ENCODE measurements at places on chromosomes 11 and 22.

DNA sequence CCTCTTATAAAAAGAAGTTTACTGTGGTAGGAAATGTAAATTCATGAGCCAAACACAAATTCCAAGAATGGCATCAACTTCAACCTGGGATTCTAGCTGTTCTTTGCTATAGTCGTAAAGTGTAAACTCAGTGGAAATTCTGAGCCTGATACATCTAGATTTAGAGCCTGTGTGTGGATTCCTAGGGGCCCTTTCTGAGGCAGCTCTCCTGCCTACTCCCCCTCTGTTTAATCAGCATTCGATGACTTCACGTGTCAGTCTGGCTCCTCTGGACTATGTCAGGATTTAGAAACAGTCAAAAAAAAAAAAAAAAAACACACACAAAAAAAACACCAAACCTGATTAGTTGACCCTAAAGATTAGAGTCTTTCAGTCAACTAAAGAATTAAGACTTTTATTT lies 93.1 kb upstream of the SC5D start:
- DNase-seq: no peak

DNA sequence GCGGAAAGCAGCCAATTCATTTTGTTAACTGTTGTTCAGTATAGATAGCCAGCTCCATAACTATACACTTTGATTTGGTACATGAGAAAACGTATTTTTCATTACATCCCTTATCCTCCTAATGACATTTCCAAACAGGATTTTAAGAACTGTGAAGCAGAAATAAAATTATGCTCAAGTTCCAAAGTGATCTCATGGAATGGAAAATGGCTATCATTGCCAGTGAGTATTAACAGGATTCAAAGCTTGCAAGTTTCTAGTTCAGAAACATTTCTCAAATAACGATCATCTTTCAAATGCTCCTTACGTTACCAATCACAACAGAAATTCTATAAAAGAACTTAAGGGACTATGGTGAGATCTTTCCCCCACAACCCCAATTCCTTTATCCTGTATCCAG lies 53.7 kb downstream of the CADM1 start:
- DNase-seq: no peak

DNA sequence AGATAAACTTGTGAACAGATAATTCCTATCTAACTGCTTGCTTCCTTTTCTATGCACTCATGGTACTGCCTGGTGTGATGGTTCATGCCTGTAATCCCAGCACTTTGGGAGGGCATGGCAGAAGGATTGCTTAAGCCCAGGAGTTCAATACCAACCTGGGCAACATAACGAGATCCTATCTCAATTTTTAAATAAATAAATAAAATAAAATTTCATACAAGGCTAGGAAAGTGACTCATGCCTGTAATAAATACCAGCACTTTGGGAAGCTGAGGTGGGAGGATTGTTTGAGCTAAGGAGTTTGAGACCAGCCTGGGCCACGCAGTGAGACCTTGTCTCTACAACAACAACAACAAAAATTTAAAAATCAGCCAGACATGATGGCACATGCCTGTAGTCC lies 166.6 kb downstream of the COMMD9 start:
- DNase-seq: no peak

DNA sequence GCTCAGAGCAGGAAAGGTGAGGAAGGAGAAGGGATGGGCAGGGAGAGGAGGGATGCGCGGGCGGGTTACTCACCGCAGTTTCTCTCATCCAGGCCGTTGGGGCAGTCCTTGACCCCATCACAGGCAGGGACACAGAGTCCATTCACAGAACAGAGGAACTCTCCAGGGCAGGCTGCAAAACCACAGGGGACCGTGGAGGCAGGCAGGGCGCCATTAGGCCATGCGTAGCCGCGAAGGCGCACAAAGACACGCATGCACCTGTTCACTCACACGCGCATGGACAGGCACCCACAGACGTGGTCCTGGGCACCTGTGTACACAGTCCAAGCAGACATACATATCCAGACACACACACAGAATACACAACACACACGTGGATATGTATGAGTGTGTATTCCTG lies 23.0 kb downstream of the KCTD17 start:
- no peak for DNase-seq

DNA sequence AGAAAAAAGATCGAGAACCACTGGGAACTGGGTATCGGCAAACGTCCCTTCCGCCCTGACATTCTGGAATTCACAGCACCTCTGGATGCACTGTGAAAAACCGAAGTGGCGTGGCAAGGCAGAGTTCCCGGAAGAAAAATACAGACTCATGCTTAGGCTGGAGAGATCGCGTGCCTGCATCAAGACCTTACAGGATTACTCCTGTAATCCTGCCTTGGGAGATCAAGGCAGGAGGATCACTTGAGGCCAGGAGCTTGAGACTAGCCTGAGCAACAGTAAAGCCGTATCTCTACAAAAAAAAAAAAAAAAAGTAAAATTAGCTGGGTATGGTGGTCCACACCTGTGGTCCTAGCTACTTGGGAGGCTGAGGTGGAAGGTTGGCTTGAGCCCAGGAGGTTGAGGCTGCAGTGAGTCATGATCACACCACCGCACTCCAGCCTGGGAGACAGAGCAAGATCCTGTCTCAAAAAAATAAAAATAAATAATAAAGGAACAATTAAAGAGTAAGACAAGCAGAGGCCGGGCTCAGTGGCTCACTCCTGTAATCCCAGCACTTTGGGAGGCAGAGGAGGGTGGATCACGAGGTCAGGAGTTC lies 19.9 kb upstream of the TEF start:
- DNase-seq: no peak

DNA sequence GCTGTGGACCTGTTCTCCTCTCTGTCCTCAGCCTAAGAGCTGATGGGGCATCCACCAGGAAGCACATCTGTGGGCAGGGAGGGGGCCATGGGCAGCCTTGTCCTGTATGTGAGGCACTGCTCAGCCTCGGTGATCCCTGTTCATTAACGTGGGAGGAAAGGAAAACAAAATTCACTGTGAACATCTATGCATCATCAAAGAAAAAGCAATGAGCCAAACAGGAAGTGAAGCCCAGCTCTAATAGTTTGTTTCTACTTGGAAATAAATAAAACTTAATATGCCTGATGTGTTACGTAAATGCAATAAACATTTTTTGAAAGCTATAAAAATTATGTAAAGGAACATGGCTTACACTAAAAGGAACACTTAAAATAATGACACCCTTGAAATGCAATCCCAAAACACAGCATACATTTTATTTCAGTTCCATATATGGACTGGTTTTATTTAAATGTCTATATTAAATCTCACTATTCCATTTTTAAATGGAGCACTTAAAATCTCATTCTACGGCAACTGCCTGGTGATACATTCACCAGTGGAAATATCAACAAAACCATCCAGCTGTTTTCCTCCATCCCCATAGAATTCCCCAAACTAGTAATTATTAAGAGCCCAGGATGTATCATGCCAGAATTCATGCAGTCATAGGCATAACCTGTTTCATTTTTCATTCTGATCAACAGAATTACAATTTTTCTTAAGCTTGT lies 78.3 kb downstream of the ZNF280B start:
- DNase-seq: no peak

DNA sequence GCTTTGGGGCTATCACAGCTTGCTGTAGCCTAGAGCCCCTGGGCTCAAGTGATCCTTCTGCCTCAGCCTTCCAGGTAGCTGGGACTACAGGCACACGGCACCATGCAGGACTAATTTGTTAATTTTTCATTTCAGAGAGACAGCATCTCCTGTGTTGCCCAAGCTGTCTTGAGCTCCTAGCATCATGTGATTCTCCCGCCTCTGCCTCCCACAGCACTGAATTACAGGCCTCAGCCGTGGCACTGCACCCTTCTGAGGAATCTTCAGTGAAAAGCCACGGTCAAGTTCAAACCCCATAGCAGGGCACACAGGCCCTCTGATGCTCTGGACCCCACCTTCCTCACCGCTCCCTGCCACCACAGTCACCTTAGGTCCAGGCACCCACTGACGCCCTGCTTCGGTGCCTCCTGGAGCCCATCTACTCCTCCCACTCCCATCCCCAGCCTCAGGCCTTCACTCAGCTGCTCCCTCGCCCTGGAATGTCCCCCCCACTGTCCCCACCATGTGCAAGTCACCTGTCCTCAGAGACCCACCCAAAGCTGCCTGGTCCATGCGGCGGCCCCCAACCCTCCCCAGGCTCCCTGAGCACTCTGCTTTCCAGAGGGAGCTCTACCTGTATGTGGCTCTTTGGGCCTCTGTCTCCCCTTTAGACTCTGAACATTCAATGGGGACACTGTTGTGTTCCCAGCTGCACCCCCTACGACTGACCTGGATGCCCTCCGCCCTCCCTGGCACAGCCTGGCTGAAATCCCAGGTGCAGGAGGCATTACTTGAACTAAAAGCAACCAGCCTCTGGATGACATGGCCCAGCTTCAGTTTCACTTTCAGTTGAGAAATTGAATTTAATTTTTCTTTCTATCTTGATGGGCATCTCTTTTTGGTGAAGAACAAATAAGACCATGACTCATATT lies 1.6 kb downstream of the APOL2 start:
- no peak for DNase-seq

DNA sequence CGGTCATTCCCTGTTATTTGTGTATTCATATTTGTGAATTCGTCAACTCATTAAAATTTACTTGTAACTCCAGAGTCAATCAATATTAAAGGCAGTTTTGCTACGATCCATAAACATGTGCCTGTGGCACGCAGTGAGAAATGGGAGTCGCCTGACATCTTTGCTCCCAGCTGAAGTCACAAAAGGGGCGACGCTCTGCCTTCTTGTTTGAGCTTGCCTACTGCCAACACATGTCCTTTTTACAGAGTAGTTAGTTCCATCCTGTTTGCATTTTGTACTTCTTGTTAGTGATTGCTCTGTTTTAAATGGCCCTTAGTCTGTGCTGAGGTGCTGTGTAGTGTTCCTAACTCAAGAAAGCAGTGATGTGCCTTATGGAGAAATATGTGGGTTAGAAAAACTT lies 305.3 kb downstream of the ETS1 start:
- DNase-seq: no peak

DNA sequence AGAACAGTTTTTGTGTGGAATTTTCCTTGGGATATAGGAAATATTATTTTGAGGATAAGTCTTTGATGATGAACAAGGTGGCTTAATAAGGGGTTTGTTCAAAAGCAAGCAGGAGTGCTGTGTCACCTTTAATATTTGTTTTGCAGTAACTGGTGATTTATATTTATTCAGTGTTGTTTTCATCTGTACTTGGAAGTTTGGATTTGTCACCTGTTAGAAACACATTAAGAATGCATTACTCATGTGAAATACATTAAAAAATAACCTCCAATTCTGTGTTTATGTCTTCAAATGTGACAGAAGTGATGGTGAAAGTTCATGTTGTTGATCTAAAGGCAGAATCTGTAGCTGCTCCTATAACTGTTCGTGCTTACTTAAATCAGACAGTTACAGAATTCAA lies 70.5 kb downstream of the DKK3 start:
- no peak for DNase-seq

- DNase-seq: no peak
These were observed 155.2 kb downstream of the CEP164 start for GRCh38 chr11:117482881-117483280.

- no peak for DNase-seq
These were observed 79.7 kb upstream of the HORMAD2 start for GRCh38 chr22:30000566-30000965.

DNA sequence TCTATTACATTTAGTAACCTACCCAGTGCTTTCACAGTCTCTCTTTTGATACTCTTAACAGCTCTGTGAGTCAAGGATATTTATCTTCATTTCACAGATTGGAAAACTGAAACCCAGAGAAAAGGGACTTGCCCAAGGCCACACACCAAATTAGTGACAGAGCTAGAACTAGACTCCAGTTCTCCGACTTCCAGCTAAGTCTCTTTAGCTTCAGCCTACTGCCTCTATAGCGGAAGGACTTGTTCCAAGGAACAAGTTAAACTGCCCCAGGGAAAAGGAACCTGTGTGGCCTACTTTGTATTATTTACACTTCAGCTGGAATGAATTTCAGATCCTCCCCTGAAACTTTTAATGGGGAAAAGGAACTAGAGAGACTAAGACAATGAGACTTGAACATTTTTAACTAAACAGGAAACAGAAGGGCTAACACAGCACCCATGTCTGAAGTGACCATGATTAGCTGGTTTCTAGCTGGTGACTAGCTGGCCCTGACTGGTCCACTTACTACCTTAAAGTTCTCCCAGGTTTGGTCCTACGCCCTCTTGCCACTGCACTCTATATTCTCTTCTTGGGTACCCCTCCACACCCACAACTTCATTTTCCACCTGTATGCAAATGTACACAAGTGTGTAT lies 1.3 kb downstream of the LRRC51 start:
- DNase-seq: no peak

- no peak for DNase-seq
These were observed 20.4 kb downstream of the FXYD6 start for GRCh38 chr11:117855912-117856651.

GRCh38 chr11:110479108-110480101 lies 49.7 kb downstream of the FDX1 start:
- DNase-seq: no peak

DNA sequence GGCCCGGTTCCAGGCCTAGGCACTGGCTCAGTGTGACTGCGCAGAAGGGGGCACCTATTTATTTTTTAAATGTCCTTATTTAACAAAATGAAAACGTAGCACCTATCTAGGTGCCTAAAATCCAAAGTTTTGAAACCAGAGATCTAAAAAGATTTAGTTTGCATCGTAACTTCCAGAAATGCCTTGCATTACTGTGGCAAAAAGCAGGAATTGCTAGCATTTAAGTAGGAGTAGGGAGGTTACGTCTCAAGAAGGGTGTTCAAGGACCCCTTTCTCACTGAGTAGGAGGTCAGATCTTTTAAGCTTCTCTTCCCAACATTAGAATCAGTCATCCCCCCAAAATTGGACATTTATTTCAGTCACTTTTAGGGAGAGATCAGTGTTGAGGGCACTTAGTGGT lies 7.7 kb upstream of the PLET1 start:
- no peak for DNase-seq

DNA sequence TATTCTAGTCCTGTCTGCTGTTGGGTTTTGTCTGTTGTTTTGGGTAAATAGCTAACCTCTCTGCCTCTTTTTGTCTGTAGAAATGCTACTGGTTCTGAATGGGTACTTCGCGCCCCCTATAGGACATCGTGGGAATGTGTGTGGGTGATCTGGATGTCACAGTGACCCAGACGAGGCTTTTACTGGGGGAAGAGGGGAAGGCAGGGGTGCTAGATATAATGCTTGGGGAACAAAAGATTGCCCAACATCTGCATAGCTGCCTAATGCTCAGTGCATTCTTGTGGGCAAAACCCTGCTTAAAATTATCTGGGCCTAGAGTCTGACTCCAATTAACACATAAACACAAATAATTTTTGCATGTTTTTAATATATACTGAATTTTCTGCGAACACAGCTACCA lies 57.7 kb downstream of the BMAL1 start:
- peak; percentile 70 for DNase-seq

GRCh38 chr22:47457021-47457420 lies 694.6 kb downstream of the TBC1D22A start:
- no peak for DNase-seq

- no peak for DNase-seq
These were observed 86.5 kb upstream of the CARD18 start for GRCh38 chr11:105226091-105226490.

- DNase-seq: peak; percentile 91
These were observed 95.8 kb downstream of the SWAP70 start for GRCh38 chr11:9759519-9760192.

- DNase-seq: no peak
These were observed 194.2 kb downstream of the TBC1D22A start for GRCh38 chr22:46956498-46957215.

GRCh38 chr22:48490500-48491411 lies 1336.9 kb downstream of the BRD1 start:
- DNase-seq: no peak

- no peak for DNase-seq
These were observed 40.1 kb downstream of the BDNF start for GRCh38 chr11:27660171-27660570.

GRCh38 chr22:27711756-27712155 lies 89.8 kb downstream of the MN1 start:
- DNase-seq: no peak
